ENCODE measurements at places on chromosomes 3 and 15. TPM values are rescaled to one million over a fixed set of nuclear protein-coding genes. Genes with fewer than 3 reads are reported as not detected.
A peak's percentile ranks its signal among the peaks of the same experiment; 100 is the strongest.

The GCNT3 gene
- 0.40 TPM for polyA plus RNA-seq

The RGMA gene
- 12.2 TPM for polyA plus RNA-seq

The NANOGP8 gene
- not detected for polyA plus RNA-seq

The ZNF662 gene
- 38.2 TPM for polyA plus RNA-seq

The GOLGA8N gene
- 29.3 TPM for polyA plus RNA-seq

DNA sequence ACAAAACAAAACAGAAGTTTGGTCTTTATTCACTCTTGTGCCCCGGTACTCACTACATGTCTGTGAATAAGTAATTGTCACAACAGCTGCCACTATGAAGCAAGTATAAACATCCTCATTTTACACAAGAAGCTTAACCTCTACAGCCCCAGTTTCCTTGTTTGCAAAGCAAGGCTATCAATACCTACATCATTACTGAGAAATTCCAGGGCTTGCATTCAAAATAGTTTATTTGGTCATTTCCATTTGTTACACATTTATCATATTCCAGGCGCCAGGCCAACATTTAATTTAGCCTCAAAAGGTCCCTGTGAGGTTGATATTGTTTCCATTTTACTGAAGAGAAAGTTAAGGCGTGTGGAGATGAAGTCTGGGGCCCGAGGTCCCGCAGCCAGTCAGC is 161.4 kb upstream of the LRTM1 start:
- no peak for DNase-seq

DNA sequence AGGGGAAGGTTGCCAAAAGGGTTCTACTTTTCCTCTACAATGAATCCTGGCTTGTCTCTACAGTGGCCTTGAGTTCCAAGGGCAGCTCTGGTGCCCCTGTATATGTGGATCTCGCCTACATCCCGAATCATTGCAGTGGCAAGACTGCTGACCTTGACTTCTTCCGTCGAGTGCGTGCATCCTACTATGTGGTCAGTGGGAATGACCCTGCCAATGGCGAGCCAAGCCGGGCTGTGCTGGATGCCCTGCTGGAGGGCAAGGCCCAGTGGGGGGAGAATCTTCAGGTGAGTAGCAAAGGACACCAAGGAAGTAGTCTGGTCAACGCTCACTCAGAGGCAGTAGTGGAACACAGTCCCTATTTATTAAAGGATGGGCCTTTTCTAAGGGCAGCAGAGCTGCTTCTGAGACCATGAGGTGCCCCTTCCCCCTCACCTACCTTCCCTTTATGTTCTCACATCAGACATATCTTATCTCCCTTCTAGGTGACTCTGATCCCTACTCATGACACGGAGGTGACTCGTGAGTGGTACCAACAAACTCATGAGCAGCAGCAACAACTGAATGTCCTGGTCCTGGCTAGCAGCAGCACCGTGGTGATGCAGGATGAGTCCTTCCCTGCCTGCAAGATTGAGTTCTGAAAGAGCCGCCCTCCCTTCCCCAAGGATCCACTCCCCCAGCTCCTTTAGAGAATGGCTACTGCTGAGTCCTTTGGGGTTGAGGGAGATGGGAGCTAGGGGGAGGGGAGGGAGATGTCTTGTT is 12.4 kb downstream of the MAP1A start:
- no peak for DNase-seq

GRCh38 chr15:57094321-57095257 is 176.1 kb downstream of the TCF12 start:
- DNase-seq = no peak

- peak; percentile 95 for DNase-seq
Measured at GRCh38 chr3:111071257-111072030, at the start of gene NECTIN3. Gene NECTIN3, plus strand, starts transcription at chr3:111071816. Its CDS starts 202 bp downstream, at chr3:111072018.

- DNase-seq = no peak
Measured at GRCh38 chr15:77557144-77557543, 75.6 kb downstream of the LINGO1 start.

GRCh38 chr15:70664494-70664893 is 98.9 kb downstream of the UACA start:
- no peak for DNase-seq

GRCh38 chr3:105166893-105167292 is 199.8 kb upstream of the ALCAM start:
- no peak for DNase-seq

GRCh38 chr3:108182339-108182738 is 39.9 kb downstream of the IFT57 start:
- no peak for DNase-seq

DNA sequence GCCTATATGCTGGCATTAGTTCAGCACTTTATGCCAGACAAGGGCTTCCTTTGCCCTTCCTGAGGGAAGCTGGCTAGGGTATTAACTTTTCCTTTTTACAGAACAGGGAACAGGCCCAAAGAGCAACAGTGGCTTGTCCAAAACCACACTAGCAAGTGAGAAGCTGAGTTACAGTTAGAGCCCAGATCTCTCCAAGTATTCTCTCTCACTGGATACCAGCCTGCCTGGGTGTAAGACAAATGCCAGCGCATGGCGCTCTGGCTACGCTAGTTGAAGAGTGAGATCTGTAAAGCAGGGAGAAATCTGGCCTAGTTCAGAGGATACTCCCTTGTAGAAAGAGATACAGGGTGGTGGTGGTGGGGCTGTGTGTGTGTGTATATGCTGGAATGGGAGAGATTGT is 38.4 kb downstream of the RAB11A start:
- DNase-seq = no peak

DNA sequence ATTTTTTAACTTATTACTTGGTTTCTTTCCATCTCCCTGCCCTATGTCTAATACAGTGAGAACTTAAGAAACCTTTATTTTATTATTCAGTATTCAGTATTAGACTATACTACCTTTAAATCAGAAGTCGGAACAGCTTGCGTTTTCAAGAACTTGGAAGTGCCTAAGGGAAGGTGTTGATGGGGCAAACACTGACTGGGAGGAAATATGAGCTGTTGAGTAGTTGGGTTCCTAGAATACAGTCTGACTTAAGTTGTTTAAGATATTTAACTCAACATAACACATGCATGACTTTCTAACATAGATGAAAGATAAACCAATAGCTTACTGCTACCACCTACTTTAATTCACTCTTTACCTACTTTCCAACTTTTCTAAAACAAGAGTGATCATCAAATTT is 1048.1 kb downstream of the ROBO2 start:
- DNase-seq = no peak

DNA sequence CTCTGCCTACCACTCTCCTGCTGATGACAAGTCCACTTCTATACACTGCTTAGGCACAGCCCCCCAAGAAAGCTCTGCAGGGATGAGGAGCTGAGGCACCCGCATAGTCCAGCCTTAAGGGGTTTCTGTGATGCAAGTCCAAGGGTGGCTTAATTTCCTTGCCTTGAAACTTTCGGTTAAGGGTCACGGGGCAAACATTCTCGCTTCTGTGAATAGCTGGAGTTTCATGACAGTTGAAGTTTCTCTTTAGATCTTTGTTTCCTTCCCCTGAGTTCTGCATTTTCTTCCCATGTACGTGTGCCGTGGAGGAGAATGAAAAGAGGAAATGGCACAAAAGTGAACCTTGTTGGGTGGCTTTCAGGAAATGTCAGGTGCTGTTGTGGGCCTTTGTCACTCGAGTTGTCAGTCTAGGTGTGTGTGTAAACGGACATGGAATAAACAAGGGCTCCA is 7.0 kb downstream of the GPR160 start:
- no peak for DNase-seq

DNA sequence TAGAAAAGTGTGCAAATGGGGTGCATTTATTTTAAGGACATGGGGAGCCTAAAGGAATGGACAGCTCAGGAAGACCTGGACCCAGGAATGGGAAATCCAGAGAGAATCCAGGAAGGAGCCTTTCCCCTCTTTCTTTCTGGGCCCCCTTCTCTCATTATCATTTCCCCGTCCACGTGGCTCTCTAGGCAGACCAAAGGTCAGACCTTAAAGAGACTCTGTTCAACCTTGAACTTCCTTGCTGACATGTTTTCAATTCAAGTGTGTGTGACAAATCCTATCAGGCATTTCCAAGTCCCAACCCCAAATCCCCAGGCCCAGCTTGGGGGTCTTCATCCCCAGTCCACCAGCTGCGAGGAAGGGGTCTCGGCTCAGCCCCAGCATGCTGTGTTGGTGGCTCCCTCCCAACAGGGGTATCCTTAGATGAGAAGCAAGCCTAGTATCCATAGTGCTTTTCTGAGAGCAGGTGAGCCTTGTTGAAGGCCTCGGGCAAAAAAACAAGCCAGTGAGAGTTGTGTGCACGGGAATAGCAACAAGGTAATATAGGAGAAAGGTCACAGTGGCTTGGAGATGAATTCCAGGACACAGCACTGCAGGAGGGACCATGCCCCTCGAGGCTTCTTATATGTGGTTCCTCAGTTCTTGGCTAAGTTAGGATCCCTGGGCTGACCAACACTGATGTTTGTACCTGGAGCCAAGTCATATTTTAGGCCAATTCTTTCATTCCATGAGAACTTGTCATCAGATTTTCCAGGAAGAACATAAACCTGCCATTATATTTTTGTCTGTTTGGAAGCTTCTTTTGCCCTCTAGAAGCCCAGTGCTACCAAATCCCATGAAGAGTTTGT is 130.0 kb downstream of the ASB7 start:
- no peak for DNase-seq

GRCh38 chr15:30791239-30792175 is 112.2 kb upstream of the FAN1 start:
- no peak for DNase-seq

DNA sequence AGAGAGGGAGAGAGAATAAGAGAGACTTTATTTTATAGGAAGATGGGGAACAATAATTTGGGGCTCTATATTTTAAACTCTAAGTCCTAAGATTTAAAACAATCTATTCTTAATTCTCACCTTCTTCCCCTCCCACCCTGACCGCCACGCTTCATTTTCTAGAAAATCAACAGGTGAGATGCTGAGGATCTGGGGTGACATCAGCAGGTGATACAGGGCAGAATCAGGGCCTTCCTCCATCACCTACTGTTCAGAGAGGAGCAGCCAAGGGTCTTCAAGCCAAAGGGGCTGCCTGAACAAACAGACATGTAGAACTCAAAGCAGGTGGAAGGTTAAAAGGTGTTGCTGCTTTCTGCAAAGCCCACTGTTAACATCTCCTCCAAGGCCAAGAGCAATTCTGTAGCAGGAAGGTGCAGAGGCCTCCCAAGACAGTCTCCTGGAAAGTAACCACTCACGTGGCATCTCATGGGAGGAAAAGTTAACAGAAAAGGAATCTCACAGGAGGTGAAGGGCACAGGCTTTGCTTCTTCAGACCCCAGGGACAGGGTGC is 183.6 kb upstream of the TLE3 start:
- no peak for DNase-seq

- no peak for DNase-seq
Measured at GRCh38 chr3:101319531-101319930, 844 bp downstream of the IMPG2 start.

DNA sequence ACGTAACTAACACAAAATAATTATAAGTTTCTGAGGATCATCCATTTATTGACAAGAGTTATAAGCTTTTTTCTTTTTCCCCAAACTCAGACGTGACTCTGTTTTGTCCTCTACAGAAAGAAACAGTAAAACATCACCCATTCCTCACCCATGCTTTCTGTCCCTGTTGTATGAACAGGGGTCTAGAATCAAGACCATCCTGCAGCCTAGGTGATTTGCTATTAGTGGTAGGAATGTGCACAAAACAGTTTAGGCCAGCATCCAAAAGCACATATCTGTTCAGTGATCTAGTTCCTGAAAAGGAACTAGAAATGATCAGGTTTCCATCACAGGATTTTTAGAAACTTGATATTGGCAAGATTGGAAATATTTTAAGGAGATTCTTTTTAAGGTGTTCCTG is 527.6 kb downstream of the SOX2 start:
- DNase-seq = no peak

DNA sequence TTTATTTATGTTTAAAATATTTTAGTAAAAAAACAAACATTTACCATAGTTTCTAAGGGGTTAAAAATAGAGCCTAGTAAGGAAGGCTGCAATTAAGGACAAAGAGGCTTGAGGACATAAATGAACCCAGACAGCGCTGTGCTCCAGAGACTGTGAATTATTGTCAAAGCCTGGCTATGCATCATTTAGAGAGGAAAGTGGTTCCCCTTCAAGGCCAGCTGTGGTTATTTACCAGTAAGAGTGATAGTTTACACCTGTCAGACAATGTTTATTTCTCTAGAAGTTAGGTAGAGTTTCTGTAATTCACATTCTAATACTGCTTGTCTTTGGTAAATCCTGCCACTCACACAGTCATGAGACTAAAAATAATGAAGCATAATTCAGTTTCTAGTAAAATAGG is 32.4 kb upstream of the PIK3R4 start:
- peak; percentile 62 for DNase-seq

DNA sequence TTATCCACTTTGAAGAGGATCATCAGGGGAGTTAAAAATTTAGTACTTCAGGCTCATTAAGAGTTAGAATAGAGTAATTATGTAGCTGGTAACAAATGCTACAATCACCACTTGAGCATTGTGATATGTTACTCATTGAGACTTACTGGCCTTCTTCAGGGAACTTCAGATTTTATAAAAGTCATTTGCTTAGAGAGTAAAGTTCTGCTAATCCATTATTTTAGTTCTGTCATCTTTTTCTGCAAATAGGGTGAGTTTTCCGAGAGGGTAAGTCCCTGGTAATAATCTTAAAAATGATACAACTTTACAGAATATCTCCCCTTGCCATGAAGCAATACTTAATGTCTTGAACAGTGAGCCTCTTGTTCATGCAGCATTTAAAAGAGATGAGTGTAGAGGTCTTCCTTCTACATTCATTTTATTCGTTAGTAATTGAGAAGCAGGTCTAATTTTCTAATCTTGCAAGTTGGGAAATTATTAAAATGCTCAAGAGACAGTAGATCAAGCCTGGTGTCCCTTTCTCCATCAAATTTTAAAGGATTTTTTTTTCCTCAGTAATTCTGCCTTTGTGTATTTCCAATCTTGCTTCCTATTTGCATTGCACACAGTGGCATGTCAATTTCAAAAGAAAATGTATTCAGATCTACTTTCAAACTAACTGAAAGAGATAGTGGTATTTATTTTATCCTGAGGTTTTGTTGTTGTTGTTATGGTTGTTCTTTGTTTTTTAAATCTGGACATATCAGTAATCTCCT is 52.6 kb downstream of the MBNL1 start:
- DNase-seq = no peak

DNA sequence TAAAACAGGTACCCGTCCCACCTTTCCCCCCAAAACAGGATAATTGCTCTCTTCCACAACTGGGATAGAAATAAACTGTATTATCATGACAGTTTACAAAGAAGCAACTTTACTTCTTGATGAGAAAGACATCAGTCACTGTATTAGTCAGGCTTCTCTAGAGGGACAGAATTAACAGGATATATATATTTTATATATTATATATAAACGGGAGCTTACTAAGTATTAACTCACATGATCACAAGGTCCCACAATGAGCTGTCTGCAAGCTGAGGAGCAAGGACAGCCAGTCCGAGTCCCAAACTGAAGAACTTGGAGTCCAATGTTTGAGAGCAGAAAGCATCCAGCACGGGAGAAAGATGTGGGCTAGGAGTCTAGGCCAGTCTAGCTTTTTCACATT is 18.4 kb upstream of the PLSCR4 start:
- DNase-seq = no peak
